ENCODE measurements at places on chromosomes 5 and 9. TPM values are rescaled to one million over a fixed set of nuclear protein-coding genes. Genes with fewer than 3 reads are reported as not detected.

The TRIM36 gene
- total RNA-seq, result 0.29 TPM

DNA sequence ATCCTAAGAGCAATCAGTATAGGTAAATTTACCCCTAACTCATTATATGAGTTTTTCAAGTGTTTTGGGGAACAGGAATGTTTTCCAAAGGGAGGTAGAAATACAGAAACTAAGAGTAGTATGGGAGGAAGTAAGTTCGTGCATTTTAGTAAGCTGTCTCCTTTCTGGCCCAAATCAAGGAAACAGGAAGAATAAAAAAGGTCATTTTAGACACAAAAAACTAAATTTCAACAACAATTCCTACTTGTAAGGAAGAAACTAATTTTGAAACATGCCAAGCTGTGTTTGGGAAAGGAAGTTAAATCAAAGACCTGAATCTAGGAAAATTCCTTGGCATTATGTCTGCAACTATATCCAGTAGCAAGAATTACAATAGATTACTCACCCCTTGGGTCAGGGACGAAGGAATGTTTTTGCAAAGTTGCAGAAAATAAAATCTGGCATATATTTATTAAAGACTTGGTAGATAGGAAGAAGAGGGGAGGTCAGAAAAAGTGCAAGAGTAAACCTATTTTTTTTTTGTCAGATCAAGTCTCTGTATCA lies 6.5 kb upstream of the RPS6 start:
- no peaks in the 10 kb centered on the region for H3K27me3 ChIP-seq
- H3K4me3 ChIP-seq, result no peak overlapping the region
- no peaks in the 10 kb centered on the region for H3K4me1 ChIP-seq
- no peak for DNase-seq

DNA sequence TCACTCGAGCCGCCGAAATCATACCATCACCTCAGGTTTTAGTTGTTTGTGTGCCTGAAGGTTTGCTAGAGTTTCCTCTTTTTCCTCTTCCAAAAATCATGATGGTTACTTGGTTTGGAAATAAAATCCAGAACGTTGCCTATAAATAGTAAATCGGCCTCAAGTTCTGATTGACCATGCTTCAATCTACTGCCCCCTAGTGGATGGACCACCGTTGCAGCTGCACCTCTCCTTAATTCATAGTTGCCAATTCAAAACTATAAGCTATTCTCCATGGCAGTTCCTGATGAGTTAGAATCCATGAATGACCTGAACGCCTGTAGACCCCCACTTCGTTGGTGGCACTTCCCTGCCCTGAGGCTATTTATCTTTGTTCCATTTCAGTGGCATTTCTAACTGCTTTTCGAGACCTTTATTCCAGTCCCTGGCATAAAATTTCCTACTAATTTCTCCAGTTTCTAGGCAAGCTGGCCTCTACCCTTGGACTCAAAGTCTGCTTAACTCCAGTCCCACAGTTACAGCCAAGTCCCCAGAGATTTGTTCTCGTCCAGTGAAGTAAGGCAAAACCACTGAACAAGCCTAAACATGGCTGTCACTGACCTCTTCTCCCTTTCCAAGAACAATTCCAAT lies 422.6 kb downstream of the EFNA5 start:
- no peaks in the 10 kb centered on the region for H3K27me3 ChIP-seq
- H3K4me3 ChIP-seq, result no peak overlapping the region
- no peak for DNase-seq
- no peaks in the 10 kb centered on the region for H3K4me1 ChIP-seq

The SPINK4 gene
- total RNA-seq, result not detected

The HAND1 gene
- not detected for total RNA-seq

GRCh38 chr5:154741415-154741814 lies 13.8 kb upstream of the LARP1 start:
- H3K4me3 ChIP-seq, result no peak overlapping the region
- H3K36me3 ChIP-seq, result no peaks in the 10 kb centered on the region
- H3K27me3 ChIP-seq, result no peaks in the 10 kb centered on the region
- DNase-seq, result no peak

The DND1 gene
- total RNA-seq, result 1.2 TPM

DNA sequence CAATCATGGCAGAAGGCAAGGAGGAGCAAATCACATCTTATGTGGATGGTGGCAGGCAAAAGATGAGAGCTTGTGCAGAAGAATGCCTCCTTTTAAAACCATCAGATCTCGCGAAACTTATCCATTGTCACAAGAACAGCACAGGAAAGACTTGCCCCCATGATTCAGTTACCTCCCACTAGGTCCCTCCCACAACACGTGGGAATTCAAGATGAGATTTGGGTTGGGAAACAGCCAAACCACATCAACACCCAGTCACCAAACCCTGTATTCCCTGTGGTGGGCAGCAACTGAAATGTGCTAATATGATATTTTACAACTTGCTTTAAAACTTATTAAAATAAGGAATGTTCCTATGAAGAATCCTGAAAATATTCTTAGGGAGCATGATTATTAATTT lies 54.2 kb downstream of the RASGRF2 start:
- no peak overlapping the region for H3K27ac ChIP-seq
- DNase-seq, result no peak
- no peaks in the 10 kb centered on the region for H3K4me1 ChIP-seq
- no peak overlapping the region for H3K4me3 ChIP-seq

Measured in uterus (tissue), 4 donors.